ENCODE measurements at places on chromosomes 16 and 17.

DNA sequence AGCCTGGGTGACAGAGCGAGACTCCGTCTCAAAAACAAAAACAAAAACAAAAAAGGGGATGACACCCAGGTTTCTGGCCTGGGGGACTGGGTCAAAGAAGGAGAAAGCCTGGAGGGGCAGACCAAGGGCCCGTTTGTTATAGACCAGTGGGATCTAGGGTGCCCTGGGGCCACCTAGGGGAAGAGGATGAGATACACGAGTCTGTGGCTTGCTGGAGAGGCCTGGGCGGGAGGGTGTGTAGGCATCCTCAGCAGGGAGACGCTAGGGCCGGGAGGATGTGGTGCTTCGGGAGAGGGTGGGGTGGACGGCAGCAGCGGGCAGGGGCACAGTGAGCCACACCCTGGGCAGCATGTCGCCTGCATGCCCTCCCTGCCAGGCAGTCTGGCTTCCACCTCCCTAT is 17.1 kb upstream of the CRK start:
- DNase-seq = no peak

GRCh38 chr17:11928436-11928835 is 68.8 kb downstream of the ZNF18 start:
- DNase-seq = no peak

- no peak for DNase-seq
These were observed 4.3 kb downstream of the TRAF4 start for GRCh38 chr17:28747801-28748750.

DNA sequence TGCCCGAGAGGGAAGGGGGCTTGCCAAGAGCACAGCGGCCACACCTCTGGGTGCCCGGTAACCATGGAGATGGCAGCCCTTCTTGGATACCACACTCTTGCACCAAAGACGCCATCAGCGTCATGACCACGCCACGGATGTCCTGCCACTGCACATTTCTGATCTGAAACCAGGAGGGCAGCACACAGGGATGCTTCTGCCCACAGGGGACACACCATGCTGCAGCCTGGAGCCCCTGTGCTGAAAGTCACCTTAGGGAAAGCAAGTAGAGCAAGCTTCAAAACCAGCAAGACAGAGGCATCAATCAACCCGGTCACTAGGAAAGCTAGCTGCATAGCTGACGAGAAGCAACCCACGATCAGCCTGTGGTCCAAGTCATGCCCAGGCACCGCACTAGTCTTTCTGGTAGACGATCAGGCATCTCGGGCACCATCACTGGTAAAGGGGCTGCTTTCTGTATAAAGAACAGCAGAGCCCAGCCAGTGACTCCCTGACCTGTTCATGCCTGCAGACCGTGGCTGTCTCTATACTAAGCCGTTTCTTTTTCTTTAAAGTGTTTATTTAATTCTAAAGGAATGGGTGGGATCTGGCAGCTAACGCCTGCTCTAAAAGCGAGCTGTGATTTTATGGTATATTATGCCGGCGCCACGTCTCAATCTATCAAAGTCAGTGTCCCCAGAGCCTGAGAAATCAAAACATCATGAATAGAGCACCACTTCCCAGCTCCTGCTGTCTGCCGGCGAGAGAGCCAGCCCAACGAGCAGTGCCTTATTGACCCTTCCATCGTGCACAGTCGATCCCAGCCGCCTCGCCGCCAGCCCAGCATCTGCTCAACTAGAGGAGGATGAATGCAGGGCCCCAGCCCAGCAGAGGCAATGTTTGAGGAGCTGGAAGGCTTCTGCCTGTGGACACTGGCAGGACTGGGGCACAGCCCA is 244.7 kb downstream of the RBFOX3 start:
- no peak for DNase-seq

DNA sequence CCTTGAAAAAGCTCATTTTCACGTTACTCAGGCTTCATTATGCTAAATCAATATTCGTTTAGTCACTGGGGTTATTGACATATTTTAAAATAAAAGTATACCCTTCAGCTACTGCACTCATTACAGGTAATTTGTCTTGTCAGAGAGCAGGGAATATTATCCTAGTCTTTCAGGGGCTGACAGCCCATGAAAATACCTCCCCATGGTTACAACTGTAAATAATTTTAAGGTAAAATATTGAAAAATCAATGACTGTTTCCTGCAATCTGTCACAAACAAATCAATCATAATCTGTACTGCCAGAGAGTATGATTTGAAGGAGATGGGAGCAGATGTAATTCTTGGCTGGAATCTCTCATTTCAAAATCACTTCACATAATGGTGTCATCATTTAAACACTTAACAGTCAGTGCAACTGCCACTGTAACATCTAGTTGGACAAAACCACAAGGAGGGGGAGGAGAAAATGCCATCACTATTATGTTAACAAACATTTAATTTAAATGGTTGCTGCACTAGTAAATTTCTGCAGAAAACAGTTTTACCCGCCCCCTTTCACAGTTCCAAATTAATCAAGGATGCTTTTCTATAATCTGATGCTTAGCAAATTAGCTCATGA is 9.3 kb upstream of the IRX5 start:
- no peak for DNase-seq

DNA sequence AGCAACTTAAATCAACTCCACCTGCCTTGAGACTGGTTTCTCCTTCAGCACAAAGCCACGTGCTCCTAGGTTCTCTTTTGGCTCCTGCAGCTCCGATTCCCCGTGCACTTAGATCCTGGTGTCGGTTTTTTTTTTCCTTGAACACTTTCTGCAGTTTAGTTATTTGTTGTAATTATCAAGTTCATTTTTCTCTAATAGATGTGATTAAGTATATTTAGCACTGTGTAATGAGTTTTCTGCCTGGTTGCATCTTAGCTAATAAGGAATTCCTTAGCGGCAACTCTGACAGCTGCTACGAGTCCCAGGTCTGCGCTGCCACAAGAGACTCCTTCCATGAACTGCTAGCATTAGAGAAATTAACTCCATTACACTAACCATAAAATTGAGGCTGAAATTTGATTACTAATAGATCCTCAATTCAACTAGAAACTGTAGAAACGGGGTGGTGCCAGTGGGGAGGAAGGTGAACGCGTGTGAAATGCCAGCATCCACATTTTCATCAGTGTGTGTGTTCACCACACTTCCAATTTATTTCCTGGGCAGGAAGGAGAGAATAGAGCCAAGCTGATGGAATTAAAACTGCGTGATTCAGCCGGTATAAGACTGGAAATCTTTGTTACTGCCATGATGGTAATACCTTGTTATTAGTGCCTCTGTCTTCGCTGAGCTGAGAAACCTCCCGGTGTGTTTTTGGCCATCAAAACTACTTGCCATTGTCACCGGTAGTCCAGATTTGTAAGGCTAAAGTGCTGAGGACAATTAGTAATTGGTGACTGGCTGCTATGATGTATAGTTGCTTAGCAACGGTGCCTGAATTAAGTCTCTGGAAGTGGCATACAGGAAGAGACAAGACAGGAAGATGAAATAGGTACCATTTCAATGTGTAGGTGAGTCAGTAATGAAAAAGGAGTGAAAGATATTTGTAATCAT is 232.4 kb downstream of the IRX3 start:
- DNase-seq = no peak

DNA sequence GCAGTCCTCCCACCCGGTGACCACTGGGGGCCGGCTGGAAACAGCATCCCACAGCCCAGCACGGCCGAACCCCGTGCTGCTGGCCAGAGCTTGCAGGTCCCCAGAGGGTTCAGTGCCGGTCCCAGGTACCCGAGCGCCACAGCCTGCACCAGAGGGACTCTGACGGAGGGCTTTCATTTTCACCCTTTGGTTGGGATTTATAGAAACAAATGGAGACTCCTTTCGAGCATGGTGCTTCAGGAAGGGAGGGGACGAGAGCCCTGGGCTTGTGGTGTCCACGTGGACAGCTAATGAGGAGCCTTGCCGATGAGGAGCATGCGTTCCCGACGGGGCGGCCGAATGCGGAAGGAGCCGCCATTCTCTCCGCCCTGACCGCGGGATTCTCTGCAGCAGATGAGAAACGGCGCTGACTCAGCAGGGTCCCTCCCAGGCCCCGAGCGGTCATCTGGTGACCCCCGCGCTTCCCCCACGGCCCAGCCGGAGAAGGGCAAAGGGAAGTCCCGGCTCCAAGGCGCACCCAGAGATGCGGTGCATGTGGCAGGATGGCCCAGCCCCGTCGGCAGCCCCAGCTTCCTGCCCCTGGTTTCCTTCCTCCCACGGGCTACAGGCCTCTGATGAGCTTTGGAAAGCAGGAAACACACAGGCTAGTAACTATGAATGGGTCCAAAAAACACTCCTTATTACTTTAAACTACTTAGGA is 9.8 kb downstream of the SLC38A10 start:
- no peak for DNase-seq

- DNase-seq = no peak
These were observed 2.1 kb upstream of the RNPS1 start for GRCh38 chr16:2270070-2270462.

DNA sequence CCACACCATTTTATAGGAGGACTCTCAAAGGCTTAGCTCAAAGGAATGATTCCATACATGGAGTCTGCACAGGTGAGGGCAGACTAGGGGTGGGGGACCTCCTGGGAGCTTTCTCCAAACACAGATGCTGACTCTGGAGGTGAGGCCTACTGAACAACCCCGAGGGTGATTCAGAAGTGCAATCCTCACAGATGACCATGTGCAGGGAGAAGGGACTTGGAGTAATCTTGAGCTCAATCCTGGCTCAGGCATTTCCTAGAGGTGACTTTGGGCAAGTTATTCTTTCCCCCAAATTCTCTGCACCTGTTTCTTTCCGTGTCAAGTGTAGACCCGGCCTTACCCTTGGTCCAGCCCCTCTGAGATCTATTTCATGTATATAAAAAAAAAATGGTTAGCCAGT is 401.5 kb downstream of the SLC39A11 start:
- no peak for DNase-seq

- no peak for DNase-seq
These were observed 386.0 kb downstream of the SOX9 start for GRCh38 chr17:72506773-72507172.

DNA sequence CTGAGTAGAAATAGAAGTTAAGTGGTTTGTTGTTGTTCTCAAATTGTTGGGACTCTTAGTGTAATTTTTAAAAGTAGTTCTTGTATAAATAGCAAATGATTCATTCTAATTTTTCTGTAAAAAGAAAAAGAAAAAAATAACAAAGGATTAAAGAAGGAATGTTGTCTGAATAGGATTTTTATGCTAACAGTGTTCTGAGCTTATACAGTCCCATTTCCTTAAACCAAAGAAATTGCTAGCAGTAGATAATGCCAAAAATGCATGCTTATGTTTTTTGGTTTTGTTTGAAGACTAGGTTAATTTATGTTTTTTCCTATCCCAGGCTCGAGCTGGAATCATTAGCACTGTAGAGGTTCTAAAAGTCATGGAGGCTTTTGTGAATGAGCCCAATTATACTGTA is 44.7 kb upstream of the KPNB1 start:
- no peak for DNase-seq

- no peak for DNase-seq
These were observed 2140.2 kb downstream of the TP53TG3F start for GRCh38 chr16:35599429-35600160.

- no peak for DNase-seq
These were observed 26.5 kb upstream of the ALOX12 start for GRCh38 chr17:6969323-6969726.

DNA sequence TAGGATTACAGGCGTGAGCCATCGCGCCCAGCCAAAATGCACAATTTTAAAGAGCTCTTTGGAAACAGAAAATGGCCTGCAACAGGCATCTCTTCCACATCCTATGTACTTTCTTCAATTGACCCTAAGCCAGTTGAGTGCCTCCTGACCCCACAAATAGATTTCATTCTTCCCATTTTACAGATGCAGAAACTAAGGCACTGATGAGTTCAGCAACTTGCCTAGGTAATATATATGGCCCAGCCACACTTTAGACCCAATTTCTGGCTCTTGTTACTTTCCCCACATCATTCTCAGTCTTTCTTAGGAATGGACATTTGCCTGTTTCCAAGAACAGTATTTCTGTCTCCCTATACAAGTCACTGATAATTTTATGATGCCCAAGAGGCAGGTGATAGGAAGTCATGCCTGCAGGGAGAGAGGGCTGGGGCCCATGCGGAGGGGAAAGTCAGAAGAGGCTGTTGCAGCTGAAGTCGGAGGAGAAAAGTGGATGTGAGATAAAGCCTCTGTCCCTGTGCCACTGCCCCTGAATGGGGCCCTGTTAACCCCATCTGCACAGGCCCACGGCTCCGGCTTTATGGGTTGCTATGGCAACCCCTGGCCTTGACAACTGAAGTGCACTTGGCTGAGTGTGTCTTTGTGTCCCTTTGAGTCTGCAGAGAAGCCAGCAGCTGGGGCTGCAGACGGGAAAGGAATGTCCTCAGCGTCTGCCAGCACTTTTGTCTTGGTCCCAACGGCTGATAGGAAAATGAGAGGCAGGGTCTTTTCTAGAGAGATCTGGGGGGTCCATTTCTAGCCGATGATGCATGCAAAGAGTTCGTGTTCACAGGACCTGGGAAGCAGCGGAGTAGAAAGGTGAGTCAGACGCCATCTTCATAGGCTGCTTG is 45.9 kb downstream of the ABAT start:
- peak; percentile 38 for DNase-seq

DNA sequence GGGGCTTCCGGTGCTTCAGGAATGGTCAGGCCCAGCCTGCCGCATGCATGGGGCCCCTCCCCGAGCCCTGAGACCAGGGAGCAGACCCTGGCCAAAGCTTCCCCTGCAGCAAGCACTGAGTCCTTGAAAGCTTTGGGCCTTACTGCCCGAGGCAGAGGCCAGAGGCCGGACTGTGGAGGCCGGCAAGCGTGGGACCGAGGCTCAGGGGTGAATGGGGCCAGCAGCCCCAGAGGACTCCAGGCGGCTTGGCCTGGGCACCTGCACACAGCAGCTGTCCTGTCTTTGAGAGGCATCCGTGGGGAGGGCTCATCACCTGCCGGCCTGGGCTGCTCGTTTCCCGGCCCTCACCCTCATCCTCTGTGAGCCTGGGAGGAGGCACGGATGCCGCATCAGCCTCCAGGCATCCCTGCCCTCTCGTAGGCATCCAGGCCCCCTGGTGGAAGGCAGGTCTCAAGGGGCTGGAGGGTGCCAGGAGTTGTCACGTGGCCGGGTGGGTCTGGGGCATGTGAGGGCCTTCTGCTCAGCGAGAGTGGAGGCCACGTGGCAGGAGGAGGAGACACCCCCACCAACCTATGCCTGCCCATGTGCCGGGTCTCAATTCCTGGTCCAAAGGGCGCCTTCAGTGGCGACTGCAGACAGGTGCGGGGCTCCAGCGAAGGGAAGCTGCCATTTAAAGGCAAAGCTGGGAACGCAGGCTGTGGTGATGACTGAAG is 31.4 kb downstream of the CACNA1H start:
- DNase-seq = no peak
